ENCODE measurements at places on chromosomes 7 and 10. TPM values are rescaled to one million over a fixed set of nuclear protein-coding genes. Genes with fewer than 3 reads are reported as not detected.

The ANKIB1 gene
- 5.8 TPM for polyA plus RNA-seq

DNA sequence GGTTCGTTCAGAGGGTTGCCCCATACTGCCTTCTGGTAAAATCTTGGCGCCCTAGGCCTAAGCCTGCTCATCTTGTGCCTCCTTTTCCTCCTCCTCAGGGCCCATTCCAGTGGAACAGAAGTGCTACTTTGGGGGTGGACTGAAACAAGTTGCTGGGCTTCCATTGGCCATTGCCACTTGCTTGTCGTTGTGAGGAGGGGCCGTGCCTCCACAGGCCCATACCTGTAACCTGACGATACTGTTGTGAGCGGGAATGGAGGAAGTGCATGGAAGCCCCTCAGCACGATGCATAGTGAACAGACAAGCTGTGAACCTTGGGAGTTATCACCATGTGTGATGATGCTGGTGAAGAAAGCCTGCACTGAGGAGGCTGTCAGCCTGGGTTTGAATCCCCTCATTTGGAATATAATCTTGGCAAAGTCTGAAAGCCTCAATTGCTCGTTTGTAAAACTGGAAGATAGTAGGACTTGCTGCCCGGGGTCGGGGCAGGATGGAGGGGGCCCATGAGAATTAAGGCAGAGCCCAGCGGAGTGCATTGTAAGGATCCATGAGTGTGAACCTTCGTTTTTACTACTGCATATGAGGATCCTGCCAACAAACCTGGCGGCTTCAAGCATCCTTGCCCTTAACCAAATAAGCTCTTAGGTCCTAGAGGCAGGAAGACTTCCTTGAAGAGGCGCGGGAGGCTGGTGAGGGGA is 671 bp upstream of the PAPSS2 start:
- no peak for DNase-seq

GRCh38 chr7:131300572-131301466 is 26.9 kb upstream of the MKLN1 start:
- no peak for DNase-seq

The HPSE2 gene
- not detected for polyA plus RNA-seq

The SORBS1 gene
- polyA plus RNA-seq, result 0.79 TPM

GRCh38 chr7:157568106-157568769 is 231.4 kb downstream of the DNAJB6 start:
- DNase-seq, result no peak

- DNase-seq, result no peak
Measured at GRCh38 chr7:5177060-5177459, 13.0 kb upstream of the WIPI2 start.

DNA sequence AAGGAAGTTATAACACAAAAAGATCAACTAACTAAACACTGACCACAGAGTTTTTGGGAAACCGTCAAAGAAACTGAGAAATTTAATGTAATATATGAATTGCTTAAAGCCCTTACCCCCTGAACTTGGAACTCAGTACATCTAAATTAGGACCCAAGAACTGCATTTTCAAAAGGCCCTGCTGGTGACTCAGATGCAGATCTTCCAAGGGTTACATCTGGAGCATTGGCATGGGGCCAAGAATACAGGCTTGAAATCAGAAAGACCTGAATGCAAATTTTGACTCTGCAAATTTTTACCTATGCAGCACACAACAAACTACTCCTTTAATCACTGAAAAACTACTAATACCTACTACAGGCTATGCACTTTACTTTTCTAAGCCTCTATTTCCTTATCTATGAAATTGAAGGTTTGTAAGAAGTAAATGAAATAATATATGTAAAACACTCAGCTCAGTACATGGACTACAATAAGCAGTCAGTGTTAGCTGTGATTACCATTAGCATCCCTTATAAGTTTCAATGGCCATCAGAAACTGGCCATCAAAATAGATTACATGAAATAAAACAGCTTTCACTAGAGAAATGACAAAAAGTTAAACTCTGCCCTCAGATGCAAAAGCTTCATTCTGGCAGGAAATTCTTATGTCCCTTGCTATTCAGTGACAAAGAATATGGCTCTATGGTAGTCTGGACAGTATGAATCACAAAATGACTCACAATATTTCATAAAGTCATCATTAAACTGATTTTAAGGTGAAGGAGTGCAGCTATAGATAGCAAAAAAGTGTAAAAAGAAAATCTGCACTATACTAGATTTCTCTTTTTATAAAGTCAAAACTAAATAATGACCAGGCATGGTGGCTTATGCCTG is 43.6 kb downstream of the NSUN6 start:
- DNase-seq, result no peak

DNA sequence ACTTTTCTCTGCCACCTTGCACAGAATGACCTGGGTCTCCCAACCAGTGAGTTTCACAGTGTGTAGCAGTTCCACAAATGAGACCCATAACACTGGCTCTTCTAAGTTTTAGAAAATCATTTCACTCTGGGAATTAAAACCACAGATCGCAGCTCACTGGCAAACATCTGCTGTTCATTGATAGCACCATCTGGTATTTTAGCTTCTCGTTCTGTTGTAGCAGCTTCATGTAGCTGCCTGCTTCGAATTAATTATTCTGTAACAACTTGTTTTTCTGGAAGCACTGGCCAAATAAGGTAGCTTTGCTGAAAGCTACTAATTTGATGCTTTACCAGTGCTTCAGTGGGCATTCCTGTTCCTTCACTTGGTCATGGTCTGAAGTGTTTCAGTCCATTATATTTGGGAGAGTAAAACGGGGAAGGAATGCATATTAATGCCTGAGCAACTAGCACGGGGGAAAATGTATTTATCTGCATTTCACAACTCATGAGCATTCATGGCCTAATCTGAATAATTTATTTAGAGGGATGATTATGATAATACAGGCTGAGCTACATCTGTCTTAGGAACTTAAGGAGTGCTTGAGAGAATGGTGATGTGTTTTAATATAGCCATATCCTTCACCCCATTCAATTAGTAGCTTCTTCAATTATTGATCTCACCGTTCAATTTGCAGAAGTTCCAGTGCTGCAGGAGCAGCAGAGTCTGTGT is 447.4 kb downstream of the XPNPEP1 start:
- no peak for DNase-seq

The ADK gene
- polyA plus RNA-seq, result 43.8 TPM

DNA sequence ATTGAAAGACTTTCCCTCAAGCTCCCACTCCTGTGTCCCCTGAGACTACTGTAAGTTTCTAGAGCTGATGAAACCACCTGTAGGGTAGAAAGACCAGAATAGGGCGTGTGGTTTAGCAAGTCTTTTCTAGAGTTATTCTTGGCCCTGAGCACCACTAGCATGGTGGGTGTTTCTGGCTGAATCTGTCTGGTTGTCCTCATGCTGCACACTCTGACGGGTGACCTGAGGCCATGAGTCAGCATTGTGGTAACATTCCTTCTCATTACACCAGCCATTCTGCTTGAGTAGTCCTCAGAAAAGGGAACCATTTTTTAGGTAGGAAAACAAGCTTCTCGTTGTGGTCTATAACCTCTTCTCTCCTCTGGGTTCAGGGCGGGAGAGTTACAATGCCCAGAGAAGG is 250.3 kb downstream of the SNX13 start:
- no peak for DNase-seq

DNA sequence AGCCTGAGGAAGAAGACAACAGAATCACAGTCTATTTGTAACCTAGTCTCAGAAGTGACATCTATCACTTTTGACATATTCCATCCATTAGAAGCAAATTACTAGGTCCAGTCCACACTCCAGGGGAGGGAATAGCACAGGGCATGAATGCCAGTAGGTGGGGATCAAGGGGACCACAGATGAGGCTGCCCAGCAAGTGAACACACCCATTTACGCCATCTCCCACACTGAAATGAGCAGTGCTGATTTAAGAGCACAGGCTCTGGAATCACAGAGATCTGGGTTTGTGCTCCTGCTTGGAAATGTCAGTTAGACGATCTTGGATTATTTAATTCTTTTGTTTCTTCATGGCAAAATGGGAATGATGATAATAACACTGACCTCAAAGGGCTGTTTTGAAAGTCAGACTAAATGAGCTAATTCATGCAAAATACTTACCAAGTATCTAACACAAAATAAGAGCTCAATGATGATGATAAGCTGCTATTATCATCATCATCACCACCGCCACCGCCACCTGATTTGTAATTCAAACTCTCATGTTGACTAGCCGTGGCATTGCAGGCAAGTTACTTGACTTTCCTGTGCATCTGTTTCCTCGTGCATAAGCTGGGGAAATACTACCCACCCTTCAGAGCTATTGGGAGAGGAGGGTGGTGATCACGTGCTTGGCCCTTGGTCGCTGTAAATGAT is 138.9 kb upstream of the KLF14 start:
- DNase-seq, result no peak

GRCh38 chr7:116354171-116354545 is 143.8 kb downstream of the TES start:
- no peak for DNase-seq

GRCh38 chr7:34675749-34676374 is 17.8 kb downstream of the NPSR1 start:
- DNase-seq, result no peak

The ZNF511 gene
- 78.9 TPM for polyA plus RNA-seq

The CYP2C19 gene
- polyA plus RNA-seq, result not detected

DNA sequence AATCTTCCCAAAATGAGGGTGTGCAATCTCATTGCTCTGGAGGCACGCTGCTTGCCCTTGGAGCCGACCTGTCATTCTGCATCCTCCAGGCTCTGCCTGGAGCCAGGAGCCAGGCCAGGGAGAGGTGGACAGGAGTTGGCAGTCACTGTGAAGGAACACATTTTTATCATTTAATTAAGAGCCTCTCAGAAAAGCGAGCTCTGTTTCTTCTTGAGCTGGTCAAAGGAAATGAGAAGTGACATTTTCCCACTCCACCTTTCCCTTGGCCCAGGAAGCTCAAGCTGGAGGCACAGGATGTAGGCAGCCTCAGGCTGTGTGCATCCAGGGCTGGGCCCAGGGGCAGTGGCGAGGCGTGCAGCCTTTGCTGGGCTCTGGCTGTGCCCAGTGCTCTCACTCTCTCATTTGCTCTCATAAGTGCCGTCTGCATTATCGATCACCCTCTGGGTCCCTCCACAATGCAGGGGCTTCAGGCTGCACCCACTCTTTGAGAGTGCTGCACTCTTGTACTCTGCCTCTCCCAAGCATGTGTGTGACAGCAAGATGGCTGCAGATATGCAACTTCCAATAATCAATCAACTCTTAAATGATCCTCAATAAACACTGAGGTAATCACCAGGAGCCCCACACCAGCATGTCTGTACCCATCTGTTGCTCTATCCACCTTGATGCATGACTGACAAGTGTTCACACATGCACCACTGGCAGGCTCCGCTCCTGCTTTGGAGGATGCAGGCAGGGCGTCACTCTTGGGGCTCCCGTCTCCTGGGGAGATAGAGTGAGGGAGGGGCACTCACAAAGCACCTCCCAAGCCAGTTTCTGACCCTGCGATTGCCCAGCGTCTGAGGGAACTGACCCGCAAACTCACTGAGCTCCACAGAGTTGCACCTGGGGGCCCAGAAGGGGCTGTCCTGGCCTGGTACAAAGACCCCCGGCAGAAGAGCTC is 171.4 kb downstream of the ZNF248 start:
- no peak for DNase-seq

The HOXA7 gene
- polyA plus RNA-seq, result not detected

DNA sequence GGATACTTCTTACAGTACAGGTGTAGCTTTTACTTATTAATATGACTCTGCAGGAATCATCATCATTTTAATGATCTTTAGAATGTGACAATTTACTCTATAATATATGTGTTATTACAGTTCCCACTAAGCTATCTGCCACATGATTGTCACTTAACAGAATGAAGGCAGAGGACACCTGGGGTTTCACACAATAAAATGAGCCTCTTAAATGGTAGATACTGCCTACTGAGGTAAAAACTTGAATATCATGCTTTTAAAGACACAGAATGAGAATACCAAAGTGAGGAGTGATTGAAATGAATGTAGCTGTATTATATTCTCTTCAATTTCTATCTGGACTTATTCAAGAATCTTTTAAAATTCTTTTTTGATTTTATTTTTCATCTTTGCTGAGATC is 1255.3 kb upstream of the LRRN3 start:
- DNase-seq, result no peak

DNA sequence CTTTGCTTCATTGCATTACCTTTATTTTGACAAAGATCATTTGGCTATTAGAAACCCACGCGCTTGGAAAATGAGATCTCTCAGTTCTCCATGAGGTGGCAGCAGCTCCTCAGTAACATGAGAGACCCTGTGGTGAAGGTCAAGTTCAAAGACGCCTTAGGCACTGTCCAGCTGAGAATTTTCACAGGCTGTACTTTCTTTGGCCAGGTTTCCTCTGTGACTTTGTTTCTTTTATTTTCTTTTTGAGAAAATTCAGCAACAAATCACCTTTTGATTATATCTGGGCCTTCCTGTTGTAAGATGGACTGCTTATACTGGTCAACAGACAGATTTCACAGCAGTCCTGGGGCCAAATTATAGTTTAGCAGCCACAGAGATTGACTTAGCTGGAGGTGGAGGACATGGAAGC is 54.5 kb downstream of the RAB18 start:
- peak; percentile 15 for DNase-seq

DNA sequence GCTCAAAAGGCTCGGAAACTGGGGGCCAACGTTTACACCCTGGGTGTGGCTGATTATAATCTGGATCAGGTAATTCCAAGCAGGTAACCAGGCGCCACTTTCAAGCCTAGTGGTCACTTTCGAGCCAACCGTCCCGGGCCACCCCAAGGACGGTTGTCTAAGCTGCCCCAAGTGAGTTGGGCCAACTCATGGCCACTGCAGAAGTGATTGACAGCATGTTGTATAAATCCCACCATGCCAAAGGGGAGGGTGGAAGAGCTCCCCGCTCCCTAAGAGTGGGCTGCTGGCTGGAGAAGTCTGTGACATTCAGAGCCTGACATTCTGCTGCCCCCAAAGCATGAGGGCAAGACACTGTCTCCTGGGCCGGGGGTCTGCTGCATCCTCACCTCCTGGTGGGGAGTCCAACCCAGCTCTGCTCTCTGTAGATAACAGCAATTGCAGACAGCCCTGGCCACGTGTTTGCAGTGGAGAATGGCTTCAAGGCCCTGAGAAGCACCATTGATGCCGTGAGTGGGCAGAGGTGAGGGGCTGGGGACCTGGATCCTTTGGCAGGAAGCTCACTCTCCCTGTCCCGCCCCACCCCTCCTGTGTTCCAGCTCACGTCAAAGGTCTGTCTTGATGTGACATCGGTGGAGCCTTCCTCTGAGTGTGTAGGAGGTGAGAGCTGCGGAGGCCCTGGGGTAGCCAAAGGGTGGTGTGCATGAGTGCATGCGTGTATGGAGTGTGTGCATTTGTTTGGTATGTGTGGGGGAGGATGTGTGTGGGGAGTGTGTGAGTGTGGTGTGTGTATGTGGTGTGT is 10.8 kb downstream of the ANTXRL start:
- DNase-seq, result no peak
